Nephron progenitor cell (in vitro differentiated cells): ENCODE measurements at places on chromosomes 3 and 15.
A peak's percentile ranks its signal among the peaks of the same experiment; 100 is the strongest.

DNA sequence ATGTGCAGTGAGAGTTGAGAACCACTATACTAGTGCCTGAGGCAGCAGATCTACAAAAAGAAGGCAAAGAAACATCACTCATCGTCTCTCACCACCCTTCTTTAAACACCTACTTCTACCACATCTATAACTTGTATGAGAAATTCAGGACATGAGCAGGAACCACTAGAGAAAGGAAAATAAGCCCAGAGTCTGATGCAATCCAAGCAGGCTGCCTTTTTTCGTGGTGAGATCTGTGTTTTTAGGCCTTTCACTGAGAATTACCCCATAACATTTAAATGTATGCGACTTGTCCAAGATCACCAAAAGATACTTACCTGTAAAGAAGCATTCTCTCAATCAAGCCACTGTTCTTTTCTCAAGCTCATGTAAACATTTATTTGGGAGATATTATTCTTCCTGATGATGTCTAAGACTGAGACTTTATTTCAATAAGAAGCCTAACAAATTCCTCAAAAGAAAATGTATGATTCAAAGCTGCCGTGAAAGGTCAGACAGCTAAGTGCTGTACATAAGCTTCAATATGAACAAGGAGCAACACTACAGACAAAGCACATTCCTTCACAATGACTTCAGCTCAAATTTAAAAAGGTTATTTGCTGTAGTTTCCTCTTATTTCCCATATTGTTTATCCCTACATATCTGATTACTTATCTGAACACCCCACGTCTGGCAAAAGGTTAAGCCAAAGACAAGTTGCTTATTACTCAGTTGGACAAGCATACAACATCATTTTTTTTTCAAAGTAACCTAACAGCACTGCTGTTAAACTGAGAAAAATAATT is 16.5 kb downstream of the SPICE1 start:
- peak overlapping the region; percentile 22 for H3K27ac ChIP-seq
- peaks cover 13% of the 10 kb centered on the region for H3K36me3 ChIP-seq
- H3K4me1 ChIP-seq = no peaks in the 10 kb centered on the region
- no peak for DNase-seq
- no peaks in the 10 kb centered on the region for H3K27me3 ChIP-seq

- H3K36me3 ChIP-seq = no peaks in the 10 kb centered on the region
- no peak overlapping the region for H3K4me3 ChIP-seq
Measured at GRCh38 chr3:106823701-106824100, 553.5 kb upstream of the CCDC54 start.

DNA sequence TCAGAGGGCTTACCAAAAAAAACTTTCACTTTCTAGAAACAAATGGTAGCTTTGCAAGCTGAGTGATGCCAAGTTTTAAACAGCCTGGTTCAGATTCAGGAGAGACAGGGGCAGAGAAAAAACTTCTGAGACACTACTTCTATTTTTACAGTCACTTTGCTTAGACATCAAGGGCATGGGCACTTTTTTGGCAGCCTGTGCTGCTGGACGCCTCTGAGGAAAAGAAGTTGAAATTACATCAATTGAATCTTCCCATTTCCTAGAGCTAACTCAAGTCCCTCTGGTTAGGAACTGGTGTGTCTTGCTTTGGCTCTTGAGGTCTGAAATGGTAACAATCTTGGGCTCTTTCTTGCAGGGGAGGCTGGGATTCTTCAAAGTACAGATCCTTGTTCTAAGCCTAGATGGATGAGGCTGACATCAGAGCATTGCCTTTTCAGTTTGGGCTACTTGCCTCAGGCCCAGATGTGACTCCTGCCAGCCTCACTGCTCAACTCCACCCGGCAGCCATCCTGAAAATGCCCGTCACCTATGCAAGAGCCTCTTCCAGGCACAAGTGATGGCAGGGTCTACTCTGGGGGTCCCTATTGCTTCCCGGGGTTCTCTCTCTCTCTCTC is 357.5 kb downstream of the FOXP1 start:
- H3K36me3 ChIP-seq = peaks cover 25% of the 10 kb centered on the region
- no peak overlapping the region for H3K4me3 ChIP-seq
- H3K27me3 ChIP-seq = peaks cover 3% of the 10 kb centered on the region
- peaks cover 67% of the 10 kb centered on the region for H3K4me1 ChIP-seq
- no peak for DNase-seq
- H3K27ac ChIP-seq = peak overlapping the region; percentile 90

DNA sequence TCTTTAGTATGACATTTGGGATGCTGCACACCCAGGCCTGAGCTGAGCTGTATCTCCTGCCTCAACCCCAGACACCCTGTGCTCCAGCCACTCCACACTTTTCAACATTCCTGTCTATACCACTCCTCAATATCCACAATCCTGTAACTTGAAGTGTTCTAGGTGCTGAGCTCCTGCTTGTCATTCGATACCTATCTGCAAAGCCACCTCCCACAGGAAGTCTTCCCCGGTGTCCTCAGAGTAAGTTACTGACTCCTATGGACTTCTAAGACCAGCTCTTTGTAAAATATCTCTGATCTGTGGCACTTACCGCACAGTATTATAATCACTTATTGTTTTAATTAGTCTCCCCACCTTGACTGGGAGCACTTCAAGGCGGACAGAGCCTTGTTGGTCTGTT is 1.2 kb upstream of the CAV3 start:
- H3K27ac ChIP-seq = no peak overlapping the region
- peaks cover 53% of the 10 kb centered on the region for H3K4me1 ChIP-seq
- H3K36me3 ChIP-seq = no peaks in the 10 kb centered on the region
- H3K4me3 ChIP-seq = no peak overlapping the region
- H3K27me3 ChIP-seq = peaks cover 11% of the 10 kb centered on the region

- H3K27me3 ChIP-seq = peaks cover 7% of the 10 kb centered on the region
- H3K4me1 ChIP-seq = peaks cover 52% of the 10 kb centered on the region
- H3K36me3 ChIP-seq = peaks cover 11% of the 10 kb centered on the region
- peak overlapping the region; percentile 43 for H3K4me3 ChIP-seq
- no peak for DNase-seq
Measured at GRCh38 chr15:100307241-100308212, 34.2 kb downstream of the ADAMTS17 start.

DNA sequence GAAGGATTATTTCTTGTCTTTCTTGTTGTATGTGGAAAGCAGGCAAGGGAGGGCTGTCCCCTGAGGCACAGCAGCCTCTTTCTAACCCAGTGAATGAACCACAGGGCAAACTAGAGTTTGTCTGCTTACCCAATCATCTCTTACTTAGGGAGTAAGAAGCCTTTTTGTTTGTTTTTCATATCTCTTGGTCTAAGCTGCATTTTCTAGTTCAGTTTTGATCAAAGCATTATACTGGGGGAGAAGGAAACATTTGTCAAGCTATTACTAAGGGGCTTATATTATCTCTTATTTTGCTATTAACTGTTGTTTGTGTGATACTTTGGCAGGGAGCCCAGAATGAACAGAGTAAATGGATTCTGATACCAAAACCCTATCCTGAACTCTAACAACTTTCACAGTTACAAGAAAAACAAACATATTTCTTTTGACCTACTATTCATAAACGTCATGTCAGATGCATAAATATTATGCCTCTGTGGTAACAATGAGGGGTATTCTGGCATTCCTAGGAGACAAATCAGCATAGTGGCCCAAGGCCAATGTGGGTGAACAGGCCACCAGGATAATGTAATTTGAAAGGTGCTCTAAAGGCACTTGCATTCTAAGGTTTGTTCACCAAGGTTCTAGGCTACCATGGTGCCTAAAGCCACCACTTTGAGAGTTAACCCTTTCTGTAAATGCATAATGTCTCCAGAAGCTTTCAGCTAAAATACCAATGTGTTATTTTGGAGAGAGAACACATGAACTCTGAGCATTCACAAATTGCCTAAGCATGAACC is 271.6 kb upstream of the ZPLD1 start:
- H3K27me3 ChIP-seq = peaks cover 4% of the 10 kb centered on the region
- no peak overlapping the region for H3K4me3 ChIP-seq
- no peak for DNase-seq
- no peaks in the 10 kb centered on the region for H3K4me1 ChIP-seq

GRCh38 chr3:156449710-156450574 is 105.0 kb downstream of the SSR3 start:
- no peak overlapping the region for H3K27ac ChIP-seq
- DNase-seq = peak; percentile 16
- no peaks in the 10 kb centered on the region for H3K36me3 ChIP-seq
- peaks cover 6% of the 10 kb centered on the region for H3K27me3 ChIP-seq

DNA sequence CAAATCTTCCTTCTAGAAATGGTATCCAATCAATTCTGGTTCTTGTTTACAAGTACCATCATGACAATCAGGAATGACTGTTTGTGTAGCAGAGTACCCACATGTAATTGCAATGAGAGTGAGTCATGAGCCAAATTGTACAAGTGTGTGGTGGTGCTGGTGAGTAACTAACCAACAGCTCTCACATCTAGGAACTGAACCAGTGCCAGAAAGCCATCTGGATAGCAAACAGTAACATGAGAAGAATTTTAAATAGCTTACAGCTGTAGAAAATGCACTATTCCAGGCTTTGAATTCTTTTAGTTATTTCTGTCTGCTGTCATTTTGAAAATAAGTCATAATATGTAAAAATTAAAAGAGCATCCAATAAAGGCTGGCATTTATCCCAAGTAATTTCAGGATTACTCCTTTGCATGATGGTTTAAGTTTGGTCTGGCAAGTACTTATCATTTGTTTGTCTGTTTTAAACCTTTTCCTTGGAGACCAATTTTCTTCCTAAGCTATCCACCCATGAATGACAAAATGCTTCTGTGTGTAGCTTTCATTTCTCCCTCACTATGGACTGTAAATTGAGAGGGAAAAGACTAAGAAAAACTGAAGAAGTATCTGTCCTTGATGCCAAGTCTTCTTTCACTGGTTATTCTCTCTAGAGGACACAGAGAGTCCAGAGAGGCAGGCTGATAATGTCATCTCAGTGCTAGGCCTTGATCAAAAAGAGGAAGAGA is 60.0 kb downstream of the PIK3CB start:
- H3K36me3 ChIP-seq = peaks cover 18% of the 10 kb centered on the region
- peaks cover 11% of the 10 kb centered on the region for H3K4me1 ChIP-seq
- no peaks in the 10 kb centered on the region for H3K27me3 ChIP-seq

GRCh38 chr15:54197995-54198394 is 219.8 kb downstream of the UNC13C start:
- H3K4me1 ChIP-seq = no peaks in the 10 kb centered on the region
- H3K4me3 ChIP-seq = no peak overlapping the region
- peaks cover 4% of the 10 kb centered on the region for H3K27me3 ChIP-seq
- DNase-seq = no peak
- H3K36me3 ChIP-seq = no peaks in the 10 kb centered on the region

DNA sequence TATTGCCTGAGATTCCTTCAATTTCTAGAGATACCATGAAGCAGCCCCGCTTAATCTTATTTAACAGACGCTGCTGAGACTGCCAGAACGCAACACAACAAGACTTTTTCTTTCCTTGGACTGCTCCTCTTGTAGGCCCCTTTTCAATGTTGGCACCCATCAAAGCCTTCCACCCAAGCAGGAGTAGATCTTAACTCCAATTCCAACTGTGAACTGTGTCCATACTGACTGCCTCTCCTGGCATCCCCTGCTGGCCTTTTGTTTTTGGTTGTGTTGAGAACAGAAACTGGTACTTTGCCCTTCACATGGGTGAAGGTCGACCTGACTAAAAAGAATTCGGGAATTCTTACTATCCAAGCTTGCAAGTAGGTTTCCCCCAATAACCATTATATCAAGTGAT is 50.2 kb downstream of the TRIM71 start:
- H3K27me3 ChIP-seq = peaks cover 4% of the 10 kb centered on the region
- no peak for DNase-seq
- peaks cover 24% of the 10 kb centered on the region for H3K36me3 ChIP-seq
- H3K27ac ChIP-seq = peak overlapping the region; percentile 98
- H3K4me1 ChIP-seq = peaks cover 100% of the 10 kb centered on the region
- no peak overlapping the region for H3K4me3 ChIP-seq

DNA sequence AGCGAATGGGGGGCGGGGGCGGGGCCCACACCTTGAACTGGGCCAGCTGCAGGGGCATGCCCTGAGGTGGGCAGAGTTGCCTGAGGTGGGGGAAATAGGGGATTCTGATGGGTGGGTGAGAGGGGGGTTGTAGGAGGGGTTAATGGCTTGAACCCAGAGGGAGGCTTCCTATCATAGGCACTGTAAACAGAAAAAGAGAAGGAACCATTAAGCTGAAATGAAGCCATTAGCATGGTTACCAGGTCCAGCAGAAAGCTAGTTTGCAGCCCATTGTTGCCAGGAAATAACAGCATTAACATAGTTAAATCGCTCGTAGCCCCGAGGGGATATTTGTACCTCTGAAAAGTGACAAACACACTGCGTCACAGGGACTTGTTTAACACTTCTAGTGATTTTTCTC is 29.0 kb downstream of the ETV5 start:
- H3K4me3 ChIP-seq = no peak overlapping the region
- DNase-seq = no peak
- H3K27me3 ChIP-seq = no peaks in the 10 kb centered on the region
- no peak overlapping the region for H3K27ac ChIP-seq
- peaks cover 18% of the 10 kb centered on the region for H3K4me1 ChIP-seq

GRCh38 chr3:60742606-60743145 is 508.6 kb downstream of the FHIT start:
- DNase-seq = peak; percentile 46
- no peak overlapping the region for H3K27ac ChIP-seq
- H3K36me3 ChIP-seq = no peaks in the 10 kb centered on the region
- peaks cover 3% of the 10 kb centered on the region for H3K27me3 ChIP-seq

DNA sequence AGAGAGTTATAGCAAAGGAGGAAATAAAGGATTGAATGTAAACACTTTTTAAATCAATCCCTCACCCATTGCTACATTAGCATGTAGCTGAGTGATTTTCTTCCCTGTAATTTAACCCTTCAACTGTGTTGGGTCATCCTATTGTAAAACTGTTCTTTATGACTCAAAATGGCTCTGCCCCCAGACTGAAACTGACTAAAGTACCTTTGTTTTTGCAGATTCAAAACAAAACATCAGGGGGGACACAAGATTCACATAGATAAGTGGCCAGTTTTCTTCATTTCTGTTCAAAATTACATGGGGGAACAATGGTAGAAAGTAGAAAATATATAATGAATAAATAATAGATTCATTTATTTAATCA is 268.4 kb downstream of the IGSF11 start:
- H3K4me1 ChIP-seq = peaks cover 12% of the 10 kb centered on the region
- H3K27me3 ChIP-seq = no peaks in the 10 kb centered on the region
- no peak overlapping the region for H3K27ac ChIP-seq

GRCh38 chr15:69119001-69119400 is 41.4 kb upstream of the GLCE start:
- peaks cover 50% of the 10 kb centered on the region for H3K4me1 ChIP-seq
- no peaks in the 10 kb centered on the region for H3K36me3 ChIP-seq
- H3K27ac ChIP-seq = no peak overlapping the region
- DNase-seq = no peak
